OCI-M1 (cell line): ENCODE measurements at places on chromosomes 5 and 9.
A peak's percentile ranks its signal among the peaks of the same experiment; 100 is the strongest.

GRCh38 chr5:55584398-55585205 lies 49.8 kb upstream of the PLPP1 start:
- DNase-seq = no peak

DNA sequence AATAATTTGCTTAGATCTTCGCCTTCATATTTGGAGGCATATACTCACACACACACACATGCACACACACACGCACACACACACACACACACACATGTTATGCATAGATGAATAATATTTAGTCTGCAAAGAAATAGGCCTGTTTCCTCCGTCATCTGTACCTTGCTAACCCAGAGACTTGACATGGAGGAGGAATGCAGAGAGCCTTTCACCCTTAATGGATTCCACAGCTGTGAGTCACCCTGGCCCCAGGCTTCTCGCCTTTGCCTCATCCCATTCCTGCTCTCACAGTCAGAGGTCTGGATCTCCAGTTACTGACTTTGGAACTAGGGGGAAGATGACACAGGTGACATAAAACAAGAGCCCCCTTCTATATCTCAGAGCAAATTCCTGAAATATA lies 29.7 kb downstream of the ZNF462 start:
- DNase-seq = no peak

DNA sequence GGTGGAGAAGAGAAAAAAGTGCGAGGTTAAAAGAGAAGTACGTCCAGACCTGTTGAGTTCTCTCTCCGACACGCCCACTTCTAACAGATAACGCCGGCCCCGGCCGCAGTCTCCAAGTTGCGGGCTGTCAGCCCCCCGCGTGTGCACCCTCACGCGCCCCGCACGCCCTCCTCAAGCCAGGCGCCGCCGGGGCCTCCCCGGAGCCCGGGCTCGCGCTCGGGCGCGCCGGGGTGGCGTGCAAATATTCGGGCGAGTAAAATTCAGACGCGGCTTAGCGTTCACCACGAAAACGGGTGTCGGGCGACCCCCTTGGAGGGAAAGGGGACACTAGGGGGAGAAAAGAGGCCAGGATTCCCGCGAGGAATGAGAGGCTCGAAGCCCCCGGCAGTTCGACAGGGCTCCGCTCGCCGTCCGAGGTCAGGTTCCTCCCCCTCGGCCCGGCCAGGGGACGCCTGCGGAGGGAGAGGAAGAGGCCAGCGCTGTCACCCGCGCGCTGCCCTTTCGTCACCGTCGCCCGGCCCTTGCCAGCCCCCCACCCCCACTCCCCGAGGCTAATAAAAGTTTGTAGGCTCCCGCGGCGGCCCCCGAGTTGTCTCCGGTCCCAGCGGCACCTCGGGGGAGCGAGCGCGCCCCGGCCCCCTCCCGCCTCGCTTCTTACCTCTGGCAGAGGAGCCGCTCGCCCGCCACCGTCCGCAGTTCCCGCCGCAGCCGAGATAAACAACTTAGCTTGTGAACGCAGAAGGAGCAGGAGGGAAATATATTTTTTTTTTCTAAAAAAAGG lies 743 bp downstream of the NR3C1 start:
- peak; percentile 83 for DNase-seq

DNA sequence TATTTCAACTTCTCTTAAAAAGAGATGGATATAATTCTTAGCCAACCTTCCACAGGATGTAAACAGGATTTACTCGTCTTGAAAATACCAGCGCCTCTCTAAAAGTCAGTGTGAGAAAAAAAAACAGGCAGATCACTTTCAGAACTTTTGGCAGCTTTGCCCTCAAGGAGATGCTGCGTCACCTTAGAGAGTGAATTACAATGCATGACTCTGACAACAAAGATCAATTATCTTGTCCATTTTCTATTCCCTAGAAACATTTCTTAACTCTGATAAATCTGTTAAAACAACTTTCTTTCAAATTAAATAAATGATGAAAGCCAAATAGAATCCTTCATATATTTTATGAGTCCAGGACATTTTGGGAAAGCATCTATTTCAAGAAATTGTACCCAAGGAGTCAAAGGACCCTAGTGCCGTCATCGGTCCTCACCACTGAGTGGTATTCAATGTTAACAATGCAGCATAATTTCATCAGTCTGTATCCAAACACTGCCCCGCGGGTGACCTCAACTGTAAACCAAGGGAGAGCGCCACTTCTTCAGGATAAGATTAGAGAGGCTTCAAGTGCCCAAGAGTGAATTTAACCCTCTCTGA lies 536.0 kb downstream of the PDE4D start:
- peak; percentile 92 for DNase-seq

- peak; percentile 81 for DNase-seq
Measured at GRCh38 chr5:3995954-3996619, 400.5 kb downstream of the IRX1 start.

DNA sequence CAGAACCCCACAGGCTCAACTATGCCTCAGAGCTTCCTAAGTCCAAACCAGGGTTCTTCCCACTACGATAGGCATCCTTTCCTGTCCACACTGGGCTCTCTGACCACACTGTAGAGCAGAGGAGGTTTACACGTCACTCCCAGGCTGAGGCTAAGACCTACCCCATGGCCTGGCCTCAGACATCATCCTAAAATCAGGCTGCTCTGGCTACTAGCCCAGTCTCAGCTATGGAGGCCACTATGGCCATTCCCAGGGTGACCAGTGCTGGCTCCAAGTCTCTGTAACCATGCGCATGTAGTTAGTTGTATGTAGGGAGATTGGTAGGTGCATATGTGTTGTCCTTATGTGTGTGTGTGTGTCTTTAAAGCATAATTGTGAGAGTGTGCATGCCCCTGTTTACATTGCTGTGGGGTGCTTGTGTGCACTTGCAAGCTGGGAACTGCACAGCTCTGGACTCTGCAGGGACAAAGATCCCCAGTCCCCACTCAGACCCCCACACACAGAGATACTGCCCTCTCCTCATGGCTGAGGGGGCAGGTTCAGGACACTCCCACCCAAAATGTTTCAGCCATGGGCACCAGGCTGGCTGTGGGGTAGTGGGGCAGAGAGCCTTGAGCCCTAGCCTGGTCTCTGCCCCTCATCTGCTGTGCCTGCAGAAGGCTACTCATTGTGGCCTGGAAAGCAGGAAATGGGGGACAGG lies 12.3 kb downstream of the PDLIM4 start:
- DNase-seq = no peak

- no peak for DNase-seq
Measured at GRCh38 chr5:155057626-155058025, 44.1 kb downstream of the KIF4B start.

- DNase-seq = no peak
Measured at GRCh38 chr9:15304632-15305031, 2.4 kb downstream of the TTC39B start.

GRCh38 chr5:36897616-36898015 lies 21.0 kb downstream of the NIPBL start:
- no peak for DNase-seq

GRCh38 chr5:1948663-1949191 lies 66.0 kb upstream of the IRX4 start:
- DNase-seq = no peak
